ENCODE measurements at places on chromosomes 6 and 20.

DNA sequence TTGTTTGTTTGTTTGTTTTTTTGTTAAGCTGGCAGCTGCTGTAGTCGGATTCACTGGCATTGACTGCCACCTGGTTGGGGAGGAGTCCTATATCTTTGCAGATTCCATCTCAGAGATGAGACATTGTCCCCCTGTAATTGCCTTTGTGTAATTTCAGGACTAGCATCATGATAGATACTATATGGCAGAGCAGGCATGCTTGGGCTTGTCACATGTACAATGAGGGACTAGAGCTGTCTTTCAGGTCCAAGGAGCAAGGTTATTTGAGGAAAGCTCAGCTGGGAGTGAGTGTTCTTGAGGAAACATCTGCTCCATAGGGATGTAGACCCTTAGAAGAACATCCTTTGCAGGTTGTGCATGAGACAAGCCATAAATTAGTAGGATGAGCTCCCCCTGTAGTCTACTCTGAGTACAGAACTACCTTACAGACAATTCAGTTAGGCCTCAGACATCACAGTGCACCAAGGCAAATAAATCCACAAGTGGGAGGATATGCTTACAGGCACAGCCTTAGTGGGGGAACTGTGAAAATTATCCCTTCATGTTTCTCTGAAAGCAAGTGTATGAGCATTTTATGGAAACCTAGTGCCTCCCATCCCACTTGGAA is 62.1 kb downstream of the BMP2 start:
- DNase-seq, result no peak

GRCh38 chr6:34000281-34000680 is 145.6 kb downstream of the GRM4 start:
- DNase-seq, result no peak

DNA sequence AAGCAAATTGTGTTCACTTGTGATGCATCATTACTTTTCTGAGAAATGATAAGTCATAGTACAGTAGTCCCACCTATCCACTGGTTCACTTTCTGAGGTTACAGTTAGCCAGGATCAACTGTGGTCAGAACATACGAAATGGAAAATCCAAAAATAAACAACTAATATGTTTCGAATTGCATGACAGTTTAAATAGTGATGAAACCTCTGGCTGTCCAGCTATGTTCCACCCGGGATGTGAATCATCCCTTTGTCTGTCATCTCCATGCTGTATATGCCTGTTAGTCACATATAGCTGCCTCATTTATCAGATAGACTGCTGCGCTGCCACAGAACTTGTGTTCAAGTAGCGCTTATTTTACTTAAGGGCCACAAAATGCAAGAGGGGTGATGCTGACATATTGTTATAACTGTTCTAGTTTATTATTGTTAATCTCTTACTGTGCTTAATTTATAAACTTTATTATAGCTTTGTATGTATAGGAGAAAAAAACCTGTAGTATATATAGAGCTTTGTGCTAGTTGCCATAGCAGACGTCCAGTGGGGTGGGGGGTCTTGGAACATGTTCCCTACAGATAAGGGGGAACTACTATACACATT is 29.2 kb downstream of the AFDN start:
- no peak for DNase-seq

DNA sequence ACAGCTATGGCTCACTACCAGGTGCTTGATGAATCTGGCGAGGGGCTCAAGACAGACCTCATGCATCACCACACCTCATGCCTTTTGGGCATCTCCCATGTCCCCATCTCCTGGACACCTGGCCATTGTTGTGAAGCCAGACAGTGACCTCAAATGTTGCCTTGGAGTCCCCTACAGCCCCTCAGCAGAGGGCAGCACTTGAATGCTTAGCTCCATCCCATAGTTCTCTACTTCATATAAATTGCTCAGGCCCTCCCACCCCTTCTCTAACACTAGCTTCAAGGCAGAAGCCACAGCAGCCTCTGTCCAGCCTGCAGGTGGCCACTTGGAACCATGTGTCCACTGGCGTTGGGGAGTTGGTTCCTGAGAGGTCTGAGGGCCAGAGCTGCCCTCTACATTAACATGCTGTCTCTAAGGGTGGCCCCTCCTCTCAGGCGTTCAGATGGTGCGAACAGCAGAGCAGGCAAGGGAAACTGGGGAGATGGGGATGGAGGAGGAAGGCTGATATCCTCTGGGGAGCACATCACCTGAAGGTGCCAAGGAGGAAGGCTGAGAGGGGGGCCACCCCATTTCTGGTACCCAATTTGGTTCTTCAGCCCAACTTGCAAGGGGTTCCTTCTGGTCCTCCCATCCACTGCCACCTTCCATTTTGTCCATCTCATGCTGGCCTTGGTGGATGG is 31.3 kb downstream of the MOCS1 start:
- DNase-seq, result no peak

GRCh38 chr6:20705741-20706140 is 171.5 kb downstream of the CDKAL1 start:
- no peak for DNase-seq

GRCh38 chr20:61513124-61514017 is 261.3 kb downstream of the CDH4 start:
- no peak for DNase-seq

GRCh38 chr6:13406781-13407180 is 78.4 kb upstream of the TBC1D7 start:
- DNase-seq, result no peak

DNA sequence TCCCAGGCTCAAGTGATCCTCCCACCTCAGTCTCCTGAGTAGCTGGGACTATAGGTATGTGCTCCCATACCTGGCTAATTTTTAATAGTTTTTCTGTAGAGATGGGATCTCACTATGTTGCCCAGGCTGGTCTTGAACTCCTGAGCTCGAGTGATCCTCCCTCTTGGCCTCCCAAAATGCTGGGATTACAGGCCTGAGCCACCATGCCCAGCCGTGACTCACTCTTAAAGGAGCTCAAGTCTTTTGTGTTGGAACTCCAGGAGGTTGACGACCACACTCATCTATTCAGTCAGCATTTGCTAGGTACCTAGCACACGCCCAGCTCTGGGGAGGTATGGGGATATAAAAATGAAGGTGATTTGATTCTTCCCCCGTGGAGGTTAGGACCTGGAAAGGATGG is 62.8 kb downstream of the UTRN start:
- no peak for DNase-seq

DNA sequence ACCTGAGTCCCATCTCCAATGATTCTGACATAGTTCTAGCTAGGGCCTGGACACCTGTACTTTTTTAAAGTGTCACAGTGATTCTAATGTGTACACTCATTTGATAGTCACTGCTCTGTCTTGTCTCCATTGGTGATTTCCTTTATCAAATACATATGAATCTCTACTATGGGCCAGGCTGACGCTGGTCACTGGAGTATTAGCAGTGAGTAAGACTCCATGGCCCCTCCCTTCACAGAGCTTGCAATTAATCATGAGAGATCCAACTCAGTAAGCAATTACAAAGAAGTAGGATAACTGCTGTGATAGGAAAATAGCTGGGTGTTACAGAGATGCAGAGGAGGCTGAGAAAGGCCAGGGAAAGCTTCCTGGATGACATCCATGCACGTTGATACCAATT is 19.3 kb upstream of the SASH1 start:
- no peak for DNase-seq

DNA sequence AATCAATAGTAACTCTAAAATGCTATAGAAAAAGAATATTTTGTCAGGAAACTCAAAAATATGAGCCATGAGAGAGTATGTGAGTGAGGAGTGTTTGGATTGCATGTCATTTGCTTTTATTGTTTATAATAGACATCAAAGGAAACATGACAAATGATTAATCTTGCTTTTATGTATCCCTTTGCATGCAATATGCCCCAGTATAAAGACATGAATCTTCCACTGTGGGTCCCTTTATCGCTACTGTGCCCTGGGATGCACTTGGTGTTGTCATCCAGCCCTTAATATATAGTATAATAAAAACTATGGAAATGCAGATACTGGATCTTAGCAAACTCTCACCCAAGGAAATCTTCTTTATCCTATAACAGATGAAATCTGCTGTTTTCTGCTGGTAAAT is 77.3 kb downstream of the LAMA4 start:
- DNase-seq, result no peak

DNA sequence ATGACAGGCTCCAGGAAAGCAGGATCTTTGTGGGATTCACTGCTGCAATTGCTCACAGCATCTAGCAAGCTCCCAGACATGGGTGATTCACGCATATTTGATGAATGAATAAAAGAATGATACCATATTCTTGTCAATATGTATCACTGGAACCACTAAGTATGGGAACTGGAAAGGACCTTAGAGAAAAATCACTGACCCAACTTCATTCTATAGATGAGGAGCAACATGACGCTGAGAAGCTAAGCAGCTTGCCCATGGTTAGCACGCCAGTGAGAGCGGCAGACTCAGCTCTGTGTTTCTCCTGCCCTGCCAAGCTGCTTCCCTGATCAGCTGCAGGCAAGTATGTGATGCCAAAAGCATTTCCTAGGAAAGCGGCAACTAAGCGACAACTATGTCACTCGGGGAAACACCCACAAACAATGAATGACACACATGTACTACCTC is 66.8 kb downstream of the PPP1R3G start:
- no peak for DNase-seq

GRCh38 chr6:43450699-43451131 is 4.6 kb downstream of the DLK2 start:
- no peak for DNase-seq

DNA sequence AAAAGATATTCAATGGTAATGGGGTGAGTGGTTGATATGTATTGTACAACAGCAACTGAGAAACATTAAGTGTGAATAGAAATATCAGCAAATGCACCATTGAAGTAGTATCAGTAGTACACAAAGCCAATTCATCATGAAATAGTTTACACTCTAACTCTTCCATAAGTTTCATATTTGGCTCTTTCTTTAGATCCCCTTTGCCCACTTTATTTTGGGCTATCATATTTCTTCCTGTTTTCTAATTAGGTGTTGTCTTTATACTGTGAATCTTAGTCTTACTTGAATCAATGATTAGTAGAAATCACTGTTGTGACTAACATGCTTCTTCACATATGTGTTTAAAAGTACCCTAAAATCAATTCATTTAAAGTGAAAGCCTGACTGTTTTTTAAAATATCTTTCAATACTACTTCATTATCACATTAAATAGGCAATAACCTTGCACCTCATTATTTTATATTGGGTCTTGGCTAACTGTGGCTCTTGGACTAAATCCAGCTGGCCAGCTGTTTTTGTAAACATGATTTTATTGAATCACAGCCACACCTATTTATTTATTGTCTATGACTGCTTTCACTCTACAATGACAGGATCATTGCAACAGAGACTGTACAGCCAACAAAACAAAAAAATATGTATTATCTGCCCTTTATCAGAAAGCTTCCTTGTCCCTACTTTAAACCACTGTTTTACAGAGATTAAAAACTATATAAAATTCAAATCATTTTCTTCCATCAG is 38.9 kb downstream of the EYS start:
- DNase-seq, result no peak

Measured in CD4-positive, alpha-beta T cell treated with Interleukin-10 for 1 hour (primary cell).